Peyer's patch (tissue), 4 donors: ENCODE measurements at places on chromosomes 12 and 14. TPM values are rescaled to one million over a fixed set of nuclear protein-coding genes. Genes with fewer than 3 reads are reported as not detected.

SLC5A8 gene
- total RNA-seq, result 0.28 TPM

NPAS3 gene
- 0.19 TPM for total RNA-seq

TBC1D30 gene
- total RNA-seq, result 10.3 TPM

MANSC1 gene
- total RNA-seq, result 24.0 TPM

C1QL4 gene
- not detected for total RNA-seq

PTPRR gene
- 17.5 TPM for total RNA-seq

DNA sequence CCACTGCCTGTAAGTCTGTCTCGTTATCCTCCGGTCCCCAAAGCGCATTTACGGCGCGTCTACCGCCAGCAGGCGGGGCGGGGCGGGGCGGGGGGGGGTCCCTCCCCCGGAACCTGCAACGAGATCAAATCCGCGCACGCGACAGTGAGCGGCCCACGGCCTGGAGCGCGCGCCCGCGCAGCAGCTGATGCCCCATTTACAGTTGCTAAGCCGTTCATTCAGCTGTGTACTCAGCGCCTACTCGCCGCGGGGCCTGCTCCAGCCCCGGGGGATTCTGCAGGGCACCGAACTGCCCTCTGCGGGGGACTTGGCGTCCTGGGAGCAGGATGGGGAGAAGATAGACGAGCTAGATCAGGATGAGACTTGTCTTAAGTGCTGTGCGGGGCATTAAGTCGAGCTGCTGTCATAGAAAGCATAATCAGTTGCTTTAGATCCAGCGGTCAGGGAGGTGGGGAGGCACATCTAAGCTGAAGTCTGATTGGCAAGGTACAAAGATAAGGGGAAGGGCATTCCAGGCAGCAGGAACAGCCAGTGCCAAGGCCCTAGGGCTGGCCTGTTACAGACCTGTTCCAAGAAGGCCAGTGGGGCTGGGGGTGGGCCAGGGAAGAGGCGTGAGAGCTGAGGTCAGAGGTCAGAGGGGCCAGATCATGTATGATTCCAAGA, 1.4 kb upstream of the CCDC85C start:
- DNase-seq, result peak; percentile 90

GRCh38 chr12:101671157-101671791, 26.2 kb upstream of the CHPT1 start:
- peak; percentile 80 for DNase-seq

- no peak for DNase-seq
Observed at GRCh38 chr12:9761419-9761781, 699 bp upstream of the CD69 start.

DNA sequence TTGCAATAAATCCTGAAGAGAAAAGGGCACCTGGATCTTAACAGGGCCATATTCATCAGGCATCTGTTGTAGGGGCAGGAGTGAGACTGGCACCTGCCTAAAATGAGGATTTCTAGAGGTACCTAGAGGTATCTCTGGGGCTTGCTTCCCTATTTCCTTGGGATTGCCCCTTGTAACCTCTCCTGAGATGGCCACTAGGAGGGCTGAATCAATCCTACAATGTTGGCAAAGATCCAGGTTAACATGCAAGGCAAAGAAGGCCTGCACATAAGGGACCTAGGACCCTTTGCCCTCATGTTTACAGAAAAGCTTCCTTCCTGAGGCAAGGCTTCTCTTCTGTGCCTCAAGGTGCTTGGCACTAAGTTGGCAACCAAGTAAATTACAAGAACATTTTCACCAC, 25.8 kb upstream of the CLEC4E start:
- DNase-seq, result no peak

- no peak for DNase-seq
Observed at GRCh38 chr12:10147714-10148403, 17.9 kb upstream of the CLEC7A start.

DNA sequence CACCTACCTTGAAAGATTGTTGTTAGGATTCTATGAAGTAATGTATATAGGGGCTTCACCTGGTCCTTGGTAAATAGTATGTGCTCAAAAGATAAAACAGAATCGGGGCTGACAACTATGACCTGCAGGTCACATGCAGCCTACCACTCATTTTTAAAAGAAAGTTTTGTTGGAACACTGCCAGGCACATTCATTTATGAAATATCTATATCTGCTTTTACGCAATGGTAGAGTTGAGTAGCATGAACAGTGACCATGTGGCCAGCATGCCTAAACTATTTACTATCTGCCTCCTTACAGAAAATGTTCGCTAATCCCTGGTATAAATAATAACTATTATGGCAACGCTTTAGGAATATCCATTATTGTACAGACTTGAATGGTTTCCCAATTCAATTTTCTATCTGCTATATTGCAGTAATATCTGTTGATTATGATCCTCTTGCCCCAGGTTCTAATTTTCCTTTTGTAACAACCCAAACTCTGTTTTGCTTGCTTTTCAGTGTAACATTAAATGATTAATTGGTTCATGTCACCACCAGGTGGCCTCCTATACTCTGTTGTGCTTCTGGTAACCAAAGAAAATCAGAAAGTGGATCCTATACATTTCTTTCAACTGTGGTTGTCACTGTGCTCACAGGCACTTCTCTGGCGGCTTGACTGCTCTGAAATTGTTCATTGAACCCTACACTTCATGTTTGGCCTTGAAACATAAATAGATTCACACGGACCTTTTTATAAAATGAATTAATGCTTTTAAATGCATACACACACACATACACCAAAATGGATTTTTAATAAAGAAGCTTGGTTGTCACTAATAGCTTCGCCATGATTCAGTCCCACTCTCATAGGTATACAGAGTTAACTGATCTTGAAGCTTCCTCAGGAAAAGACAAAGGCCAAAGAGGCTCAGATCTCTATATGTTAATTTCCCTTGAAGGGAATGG, 227.7 kb upstream of the NPAS3 start:
- no peak for DNase-seq

DNA sequence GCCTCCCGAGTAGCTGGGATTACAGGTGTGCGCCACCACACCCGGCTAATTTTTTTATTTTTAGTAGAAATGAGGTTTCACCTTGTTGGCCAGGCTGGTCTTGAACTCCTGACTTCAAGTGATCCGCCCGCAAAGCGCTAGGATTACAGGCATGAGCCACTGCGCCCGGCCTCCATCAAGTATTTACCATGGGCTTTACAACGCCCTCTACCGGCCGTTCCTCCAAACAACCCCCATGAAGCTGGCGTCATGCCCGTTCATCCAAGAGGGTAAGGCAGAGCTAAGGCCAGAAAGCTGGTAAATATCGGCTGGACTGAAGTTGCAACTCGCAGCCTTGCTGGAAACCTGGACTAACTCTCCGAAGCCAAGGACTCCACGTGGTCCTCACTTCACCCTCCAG, 41.6 kb downstream of the RNF34 start:
- no peak for DNase-seq

GRCh38 chr12:28793581-28794151, 355.4 kb upstream of the FAR2 start:
- DNase-seq, result no peak

- DNase-seq, result no peak
Observed at GRCh38 chr12:125533434-125534029, 468.3 kb downstream of the AACS start.

GRCh38 chr12:133231001-133231400, 4.7 kb downstream of the ANHX start:
- no peak for DNase-seq

GRCh38 chr12:46237371-46238045, 31.3 kb downstream of the SLC38A1 start:
- DNase-seq, result no peak

DNA sequence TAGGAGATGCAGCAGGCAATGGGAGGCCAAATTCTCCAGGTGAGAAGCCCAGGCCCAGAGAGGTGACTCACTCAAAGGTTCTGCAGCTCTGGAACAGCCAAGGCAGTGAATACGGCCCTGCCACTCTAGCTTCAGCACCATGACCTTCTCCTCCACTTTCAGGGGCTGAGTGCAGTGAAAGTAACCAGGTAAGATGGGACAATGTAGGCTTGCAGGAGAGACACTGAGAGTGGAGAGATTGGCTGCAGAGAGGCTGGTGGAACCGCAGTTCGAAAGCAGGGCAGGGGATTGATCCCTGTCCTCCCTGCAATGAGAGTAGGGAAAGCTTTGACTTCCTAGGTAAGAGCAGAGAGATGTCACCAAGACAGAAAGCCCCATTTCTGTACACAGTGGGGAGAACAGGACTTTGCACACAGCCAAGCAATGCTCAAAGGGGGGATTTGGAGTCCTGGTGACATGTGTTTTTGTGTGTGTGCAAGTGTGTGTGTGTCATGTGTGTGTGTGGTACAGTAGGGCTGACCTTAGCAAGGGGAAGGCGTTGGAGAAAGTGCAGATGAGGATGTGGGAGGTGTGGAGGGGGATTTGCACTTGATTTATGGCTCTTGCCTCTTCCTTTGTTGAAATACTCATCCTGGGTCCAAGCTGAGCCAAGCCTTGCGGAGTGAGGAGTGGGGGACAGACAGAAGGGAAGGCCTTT, 12.7 kb downstream of the DHRS2 start:
- no peak for DNase-seq

DNA sequence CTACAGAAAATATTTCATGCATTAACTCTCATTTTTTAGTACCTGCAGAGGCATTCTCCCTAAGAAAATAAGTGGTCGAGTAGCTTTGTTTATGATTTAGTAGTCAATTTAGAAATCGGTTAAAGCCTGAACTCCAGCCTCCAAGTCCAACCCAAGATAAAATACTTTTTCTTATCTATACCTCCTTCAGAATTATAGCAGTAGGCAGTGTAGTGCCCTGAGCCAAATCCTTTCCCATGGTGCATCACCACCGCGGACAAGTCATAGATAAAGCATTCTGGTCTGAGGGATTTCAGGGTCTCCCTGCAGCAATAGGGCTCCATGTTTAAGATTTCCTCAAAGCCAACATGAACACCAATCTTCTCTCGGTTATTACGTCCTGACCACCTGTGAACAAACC, 30.5 kb downstream of the USP44 start:
- no peak for DNase-seq

DNA sequence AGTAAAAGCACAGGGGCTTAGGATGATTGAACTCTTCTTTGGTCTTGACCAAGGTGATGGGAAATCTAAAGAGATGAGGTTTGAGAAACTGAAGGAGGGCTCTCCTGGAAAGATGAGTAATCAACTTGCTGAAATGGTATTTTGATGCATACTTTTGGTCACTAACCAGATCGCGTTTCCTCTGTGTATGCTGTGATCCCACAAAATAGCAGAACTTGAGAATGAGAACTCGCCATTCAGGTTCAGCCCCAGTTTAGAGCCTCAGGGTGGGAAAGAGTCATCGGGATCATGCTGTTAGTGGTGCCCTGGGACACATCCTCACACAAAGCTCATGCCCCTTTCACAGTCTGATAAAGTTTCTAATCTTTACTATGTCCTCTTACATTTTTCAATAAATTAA, 488.8 kb downstream of the ETNK1 start:
- DNase-seq, result no peak

GRCh38 chr12:95215949-95216348, 1.3 kb downstream of the FGD6 start:
- no peak for DNase-seq

GRCh38 chr14:74599946-74600345, 12.1 kb downstream of the LTBP2 start:
- DNase-seq, result no peak

DNA sequence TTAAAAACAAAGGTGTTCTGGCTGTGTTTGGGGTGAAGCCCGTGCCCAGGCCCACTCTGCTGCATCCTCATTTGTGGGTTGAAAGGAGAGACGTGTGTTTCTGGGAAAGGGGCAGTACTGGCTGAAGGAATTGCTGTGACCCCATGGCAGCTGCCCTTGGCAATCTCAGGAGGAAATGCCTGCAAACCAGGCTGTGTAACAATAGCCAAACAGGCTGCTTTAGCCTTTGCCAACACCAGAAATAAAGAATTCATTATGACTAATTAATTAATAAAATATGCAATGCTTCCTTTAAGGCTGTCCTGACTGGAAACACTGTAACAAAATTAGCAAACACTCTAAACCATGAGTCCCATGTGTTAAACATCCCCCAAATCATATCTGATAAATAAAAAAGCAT, 53.0 kb upstream of the KRR1 start:
- DNase-seq, result no peak

GRCh38 chr14:66383257-66383656, 102.9 kb upstream of the CCDC196 start:
- DNase-seq, result no peak

- DNase-seq, result no peak
Observed at GRCh38 chr14:94113908-94114588, 3.5 kb downstream of the IFI27 start.

DNA sequence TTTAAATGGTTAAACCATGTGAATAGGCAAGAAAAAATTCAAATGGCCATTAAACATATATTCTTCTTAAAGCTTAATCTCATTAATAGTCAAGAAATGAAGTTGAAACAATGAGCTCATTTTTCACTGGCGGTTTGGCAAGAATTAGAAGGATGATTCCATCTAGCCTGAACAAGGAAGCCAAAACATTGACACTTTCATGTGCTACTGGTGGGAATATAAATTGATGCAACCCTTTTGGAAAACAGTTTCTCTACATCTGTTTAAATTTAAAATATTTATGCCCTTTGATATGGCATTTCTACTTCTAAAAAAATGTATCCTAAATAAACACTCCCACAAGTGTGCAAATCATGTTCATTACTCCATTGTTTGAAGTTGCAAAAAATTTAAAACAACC, 174.7 kb upstream of the HIF1A start:
- DNase-seq, result no peak

GRCh38 chr14:69713209-69713781, 53.6 kb upstream of the SRSF5 start:
- DNase-seq, result peak; percentile 45
